ENCODE measurements at places on chromosomes 11 and 22.

GRCh38 chr22:35310556-35311550, 11.2 kb downstream of the TOM1 start:
- no peak for DNase-seq

GRCh38 chr22:49323751-49324415, 503.8 kb downstream of the BRD1 start:
- no peak for DNase-seq

DNA sequence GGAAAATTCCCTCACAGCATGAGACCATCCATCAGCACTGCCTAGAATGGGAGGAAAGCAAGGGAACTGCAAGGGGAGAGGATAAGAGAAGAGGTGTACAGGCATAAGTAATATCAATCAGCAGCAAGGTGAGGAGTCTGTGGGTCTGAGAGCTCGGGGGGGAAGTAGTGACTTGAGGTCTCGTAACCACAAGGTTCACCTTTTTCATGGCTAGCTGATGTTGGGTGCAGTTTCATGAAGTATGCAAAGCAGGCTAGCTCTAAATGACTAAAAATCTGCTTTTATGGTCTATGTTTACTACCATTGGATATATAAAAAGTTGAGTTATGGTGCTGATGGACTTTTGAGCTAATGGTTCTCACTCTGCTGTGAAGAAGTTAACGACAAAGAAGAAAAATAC, 35.8 kb downstream of the OR4C6 start:
- no peak for DNase-seq

GRCh38 chr11:28526406-28526751, 418.2 kb downstream of the METTL15 start:
- no peak for DNase-seq

DNA sequence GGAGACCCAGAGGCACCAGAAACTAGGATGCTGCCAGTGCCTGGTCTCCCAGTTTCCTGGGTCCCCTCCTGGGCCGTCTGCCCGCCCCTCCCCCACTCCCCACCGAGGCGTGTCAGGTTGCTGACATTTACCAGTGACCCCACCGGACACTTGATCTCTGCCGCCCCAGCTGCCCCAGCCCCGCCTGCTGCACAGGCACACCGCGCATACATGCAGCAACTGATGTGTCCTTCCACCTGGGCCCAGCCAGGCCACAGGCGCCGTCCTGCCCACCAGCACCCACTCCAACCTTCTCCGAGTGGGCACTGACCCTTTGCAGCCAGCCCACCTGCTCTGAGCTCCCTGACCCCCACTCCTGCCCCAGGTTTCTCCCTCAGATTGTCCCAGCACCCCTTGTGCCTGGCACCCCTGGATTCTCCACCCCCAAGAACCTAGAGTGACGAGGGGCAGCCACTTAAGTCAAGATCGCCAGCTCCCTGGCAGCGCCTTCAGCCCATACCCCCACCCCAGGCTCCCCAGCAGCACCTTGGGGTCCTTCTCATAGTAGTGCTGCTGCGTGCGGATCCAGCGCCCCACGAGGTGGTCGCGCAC, 548 bp downstream of the PYGM start:
- DNase-seq = no peak

DNA sequence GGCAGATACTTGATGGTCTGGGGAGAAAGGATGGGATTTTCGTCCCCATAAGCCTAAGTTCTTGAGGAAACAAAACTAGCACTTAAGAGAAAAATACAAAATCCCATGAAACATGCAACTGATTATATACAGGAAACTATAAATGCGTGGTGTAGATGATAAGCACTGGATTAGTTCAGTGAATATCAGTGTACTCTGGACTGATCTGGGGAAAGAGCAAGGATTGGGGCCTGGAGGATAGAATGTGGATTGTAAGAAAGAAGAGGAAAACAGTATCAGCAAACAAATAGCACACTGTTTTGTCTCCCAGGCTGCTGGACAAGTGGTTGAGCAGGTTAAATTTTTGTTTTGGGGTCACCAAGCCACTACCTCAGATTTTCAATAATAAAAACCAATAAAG, 49.8 kb downstream of the DCUN1D5 start:
- DNase-seq = no peak

DNA sequence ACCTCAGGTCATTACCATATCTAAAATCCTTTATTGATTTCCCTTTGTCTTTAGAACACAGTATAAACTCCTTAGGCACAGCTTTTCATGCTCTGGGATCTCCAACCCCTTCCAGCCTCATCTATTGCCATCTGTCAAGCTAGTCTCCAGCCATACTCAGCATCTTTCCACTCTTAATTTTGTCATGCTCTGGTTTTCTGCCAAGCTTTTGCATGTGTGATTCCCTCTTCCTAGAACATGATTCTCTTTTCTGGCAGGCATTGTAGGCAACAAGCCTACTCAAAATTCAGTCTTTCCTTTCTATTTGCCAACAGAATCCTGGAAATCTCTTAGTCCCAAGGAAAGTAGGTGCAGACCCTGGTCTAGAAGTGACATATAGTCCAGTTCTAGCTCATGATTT, 35.5 kb upstream of the SLC6A5 start:
- no peak for DNase-seq

DNA sequence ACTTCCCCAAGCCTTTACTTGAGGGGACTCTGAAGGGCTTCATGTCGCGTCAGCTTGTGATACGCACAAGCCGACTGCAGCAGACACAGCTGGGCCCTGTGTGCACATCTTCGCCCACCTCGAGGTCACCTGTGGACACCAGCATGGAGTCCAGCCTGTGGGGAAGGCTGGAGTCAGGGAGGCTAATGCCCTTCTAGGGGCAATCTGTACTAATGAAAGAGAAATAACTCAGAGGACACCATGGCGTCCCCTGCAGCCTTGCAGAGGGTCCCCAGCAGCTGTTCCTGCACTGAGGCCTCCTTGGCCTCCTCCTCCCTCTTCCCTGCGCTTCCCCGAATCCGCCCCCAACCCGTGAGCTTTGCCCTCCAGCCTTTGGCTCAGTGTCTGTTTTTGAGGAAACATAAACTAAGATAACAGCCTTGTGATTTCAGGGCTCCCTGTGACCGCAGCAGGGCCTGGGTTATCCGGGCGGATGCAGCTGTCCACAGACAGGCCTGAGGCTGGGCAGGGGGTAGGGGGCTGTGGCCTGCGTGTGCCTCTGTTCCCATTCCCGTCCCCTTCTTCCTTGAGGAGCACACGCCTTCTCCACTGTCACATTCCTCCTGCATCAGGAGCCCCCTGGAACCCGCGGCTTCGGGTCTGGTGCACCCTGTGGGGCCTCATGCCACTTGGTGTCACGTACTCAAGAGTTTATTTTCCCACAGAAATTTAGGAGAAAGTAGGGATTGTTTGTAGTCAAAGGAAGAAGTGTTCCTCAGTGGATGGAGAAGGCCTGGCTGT, 25.0 kb downstream of the KRTAP5-5 start:
- no peak for DNase-seq

DNA sequence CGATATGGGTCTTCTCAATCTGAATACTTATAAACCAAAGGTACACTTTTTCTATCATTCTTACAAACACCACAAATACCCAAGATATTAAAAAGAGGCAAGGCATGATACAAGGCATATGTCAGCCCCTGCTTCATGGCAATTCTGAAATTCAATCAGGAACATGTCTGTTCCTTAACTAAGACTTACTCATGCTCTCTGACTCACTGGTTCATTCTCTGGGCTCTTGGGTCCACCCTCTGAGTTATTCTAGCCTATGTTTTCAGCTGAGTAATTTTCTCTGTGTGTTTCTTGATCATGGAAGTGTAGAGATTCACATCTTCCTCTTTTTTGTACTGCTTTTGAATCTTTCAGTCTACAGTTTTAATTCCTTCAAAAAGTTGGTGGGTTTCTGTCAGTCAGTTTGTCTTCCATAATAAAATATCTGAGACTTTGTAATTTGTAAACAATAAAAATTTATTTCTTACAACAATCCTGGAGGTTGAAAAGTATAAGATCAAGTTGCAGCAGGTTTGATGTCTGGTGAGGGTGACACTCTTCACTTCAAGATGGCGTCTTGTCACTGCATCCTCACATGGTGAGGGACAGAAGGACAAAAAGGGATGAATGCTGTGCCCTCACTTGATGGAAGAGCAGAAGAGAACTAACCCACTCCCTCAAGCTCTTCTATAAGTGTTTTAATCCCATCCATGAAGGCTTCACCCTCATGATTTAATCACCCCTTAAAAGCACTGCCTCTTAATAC, 211.7 kb downstream of the FAM76B start:
- DNase-seq = no peak

DNA sequence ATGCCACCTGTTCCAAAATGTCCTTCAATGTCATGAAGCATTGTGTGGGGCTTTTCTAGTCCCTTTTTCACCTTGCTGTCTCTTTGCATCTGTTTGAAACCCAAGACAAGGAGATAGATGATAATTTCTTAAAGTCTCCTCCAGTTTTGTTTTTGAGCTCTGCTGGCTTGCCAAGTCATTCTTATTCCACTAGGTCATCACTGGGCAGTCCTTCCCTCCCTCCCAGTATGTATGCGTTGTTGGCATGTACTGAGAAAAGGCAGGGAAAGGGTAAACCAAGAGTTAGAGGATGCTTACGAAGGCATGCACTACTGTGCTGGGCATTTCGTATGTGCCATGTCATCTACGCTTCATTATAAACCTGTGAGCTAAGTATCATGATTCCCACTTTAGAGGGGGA, 78.6 kb downstream of the PARVA start:
- DNase-seq = no peak

DNA sequence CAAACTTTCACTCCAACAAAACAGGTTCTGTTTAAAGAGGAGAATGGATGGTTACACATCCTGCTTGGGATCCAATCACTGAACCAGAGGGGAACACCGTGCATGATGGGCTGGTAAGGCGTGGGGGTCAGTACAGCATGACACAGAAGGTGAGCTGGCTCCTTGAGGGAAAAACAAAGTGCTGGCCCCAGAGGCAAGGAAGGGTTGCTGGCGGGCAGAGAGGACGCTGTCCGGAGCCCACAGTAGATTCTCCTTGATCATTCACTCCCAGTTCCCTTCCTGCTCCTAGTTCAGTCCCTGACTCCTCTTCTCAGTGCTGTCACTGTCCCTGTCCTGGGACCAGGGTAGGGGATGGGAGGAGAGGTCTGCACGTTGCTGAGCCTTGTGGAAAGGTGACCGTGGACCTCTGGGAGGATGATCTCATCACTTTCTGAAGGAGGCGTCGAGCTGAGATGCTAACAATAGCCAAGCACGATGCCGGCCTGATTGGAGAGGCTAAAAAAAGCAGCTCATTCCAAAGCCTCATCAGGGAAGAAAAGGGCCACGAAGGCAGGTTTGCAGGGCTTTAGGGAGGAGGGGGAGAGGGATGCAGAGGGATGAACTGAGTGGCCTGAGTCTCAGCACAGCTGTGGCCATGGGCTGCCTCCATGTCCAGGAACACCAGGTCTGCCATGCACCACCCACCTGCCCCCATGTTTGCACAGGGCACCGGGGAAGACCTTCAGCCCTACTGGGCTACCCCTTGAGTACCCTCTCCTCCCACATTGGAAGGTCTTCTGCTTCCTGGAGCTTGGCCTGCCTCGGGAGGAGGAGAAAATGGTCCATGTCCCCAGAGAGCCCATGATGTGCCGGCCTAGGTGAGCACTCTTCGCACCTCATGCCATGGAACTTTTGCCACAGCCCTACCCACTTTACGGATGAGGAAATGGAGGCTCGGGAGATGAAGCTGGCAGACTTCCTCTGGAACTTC, 72.7 kb upstream of the RTL6 start:
- DNase-seq = no peak

GRCh38 chr11:7246179-7246578, 5.5 kb upstream of the SYT9 start:
- no peak for DNase-seq

GRCh38 chr11:66523611-66524010, 13.2 kb downstream of the BBS1 start:
- no peak for DNase-seq

DNA sequence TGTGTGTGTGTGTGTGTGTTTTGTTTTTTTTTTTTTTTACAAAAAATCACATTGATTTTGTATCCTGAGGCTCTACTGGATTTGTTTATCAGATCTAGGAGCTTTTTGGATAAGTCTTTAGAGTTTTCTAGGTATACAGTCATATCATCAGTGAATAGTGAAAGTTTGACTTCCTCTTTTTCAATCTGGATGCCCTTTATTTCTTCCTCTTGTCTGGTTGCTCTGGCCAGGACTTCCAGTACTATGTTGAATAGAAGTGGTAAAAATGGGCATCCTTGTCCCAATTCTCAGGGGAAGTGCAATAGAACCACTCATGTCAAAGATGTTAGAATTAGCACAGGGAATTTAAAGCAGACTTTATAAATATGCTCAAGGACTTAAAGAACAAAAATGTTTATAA, 32.6 kb upstream of the PRDM11 start:
- DNase-seq = no peak

- DNase-seq = no peak
Measured at GRCh38 chr11:83502041-83502440, 215.9 kb upstream of the CCDC90B start.

DNA sequence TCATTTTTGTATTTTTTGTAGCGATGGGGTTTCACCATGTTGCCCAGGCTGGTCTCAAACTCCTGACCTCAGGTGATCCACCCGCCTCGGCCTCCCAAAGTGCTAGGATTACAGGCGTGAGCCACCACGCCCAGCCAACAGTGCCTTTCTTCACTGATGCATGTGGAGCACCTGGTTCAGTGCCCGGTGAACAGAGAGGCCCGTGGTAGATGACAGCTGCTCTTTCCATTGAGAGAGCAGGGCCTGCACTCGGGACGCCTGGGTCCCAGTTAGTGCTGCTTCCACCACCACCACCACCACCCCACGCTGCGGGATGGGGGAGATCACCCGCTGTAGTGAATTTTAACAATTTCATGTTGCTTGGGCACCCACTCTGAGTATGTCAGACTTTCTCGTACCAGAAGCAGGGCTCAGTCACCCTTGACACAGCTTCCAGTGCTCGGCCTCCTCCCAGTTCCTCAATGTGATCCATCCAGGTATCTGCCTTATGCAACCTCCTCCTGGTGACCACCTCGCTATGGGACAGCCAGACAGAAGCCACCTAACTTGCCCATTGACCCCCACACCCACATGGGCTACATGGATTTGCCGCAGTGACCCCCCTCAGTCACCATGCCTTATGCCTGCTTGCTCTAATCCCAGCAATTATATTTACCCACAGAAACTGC, 36.6 kb downstream of the ARRB1 start:
- no peak for DNase-seq

- no peak for DNase-seq
Measured at GRCh38 chr22:24413736-24414385, 13.5 kb upstream of the ADORA2A start.

DNA sequence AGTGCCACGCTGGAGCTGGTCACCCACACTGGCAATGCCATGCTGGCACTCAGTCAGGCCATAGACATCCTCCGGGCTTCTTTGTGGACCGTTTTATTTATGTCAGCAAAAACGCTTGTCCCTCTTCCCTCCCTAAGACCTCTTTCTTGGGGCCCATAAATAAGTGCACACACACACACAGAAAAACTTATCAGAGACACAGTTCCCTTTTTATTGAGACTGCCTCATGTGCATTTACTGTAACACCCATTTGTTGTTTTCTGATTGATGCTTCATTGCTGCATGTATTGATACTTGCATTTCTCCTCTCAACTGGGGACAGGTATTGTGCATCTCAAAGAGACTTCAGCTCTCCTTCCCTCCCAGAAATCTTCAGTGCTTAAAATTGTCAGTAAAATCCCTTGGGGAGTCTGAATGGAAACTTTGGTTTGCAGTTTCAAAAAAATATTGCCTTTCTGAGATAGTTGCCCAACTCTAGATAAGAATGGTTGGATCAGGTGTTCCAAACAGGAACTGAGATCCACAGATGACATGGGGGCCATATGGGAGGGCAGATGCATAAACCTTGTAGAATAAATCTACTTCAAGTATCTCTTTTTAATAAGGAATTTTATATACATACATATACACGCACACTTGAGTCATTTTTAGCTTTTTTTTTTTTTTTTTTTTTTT, 50.9 kb downstream of the PPP2R1B start:
- DNase-seq = no peak

GRCh38 chr11:48109046-48109666, 107.5 kb upstream of the OR4B1 start:
- DNase-seq = no peak

All from stimulated activated CD8-positive, alpha-beta memory T cell treated with anti-CD3 and anti-CD28 coated beads, Interleukin-15, amount 100 ng/mL, for 4 hours (primary cell).